Spleen (tissue), 13 donors: ENCODE measurements at places on chromosomes 4 and X. TPM values are rescaled to one million over a fixed set of nuclear protein-coding genes. Genes with fewer than 3 reads are reported as not detected.

Gene CFAP47
- total RNA-seq = not detected

Gene FAM149A
- 3.5 TPM for total RNA-seq

Gene ATP1B4
- total RNA-seq = not detected

GRCh38 chr4:6349896-6350603 is 80.4 kb downstream of the WFS1 start:
- peaks cover 17% of the 10 kb centered on the region for H3K27me3 ChIP-seq
- no peak for DNase-seq
- no peaks in the 10 kb centered on the region for H3K4me1 ChIP-seq
- no peak overlapping the region for H3K27ac ChIP-seq
- no peaks in the 10 kb centered on the region for H3K36me3 ChIP-seq

- no peaks in the 10 kb centered on the region for H3K4me1 ChIP-seq
- H3K27ac ChIP-seq = no peak overlapping the region
- H3K27me3 ChIP-seq = no peaks in the 10 kb centered on the region
- H3K36me3 ChIP-seq = no peaks in the 10 kb centered on the region
- H3K4me3 ChIP-seq = no peak overlapping the region
- DNase-seq = no peak
Observed at GRCh38 chr4:1542516-1543320, 136.5 kb upstream of the NKX1-1 start.

- no peaks in the 10 kb centered on the region for H3K36me3 ChIP-seq
- H3K27me3 ChIP-seq = no peaks in the 10 kb centered on the region
- H3K4me1 ChIP-seq = peaks cover 49% of the 10 kb centered on the region
- DNase-seq = no peak
- H3K4me3 ChIP-seq = no peak overlapping the region
- no peak overlapping the region for H3K27ac ChIP-seq
Observed at GRCh38 chr4:48645225-48645794, 134.8 kb downstream of the FRYL start.

DNA sequence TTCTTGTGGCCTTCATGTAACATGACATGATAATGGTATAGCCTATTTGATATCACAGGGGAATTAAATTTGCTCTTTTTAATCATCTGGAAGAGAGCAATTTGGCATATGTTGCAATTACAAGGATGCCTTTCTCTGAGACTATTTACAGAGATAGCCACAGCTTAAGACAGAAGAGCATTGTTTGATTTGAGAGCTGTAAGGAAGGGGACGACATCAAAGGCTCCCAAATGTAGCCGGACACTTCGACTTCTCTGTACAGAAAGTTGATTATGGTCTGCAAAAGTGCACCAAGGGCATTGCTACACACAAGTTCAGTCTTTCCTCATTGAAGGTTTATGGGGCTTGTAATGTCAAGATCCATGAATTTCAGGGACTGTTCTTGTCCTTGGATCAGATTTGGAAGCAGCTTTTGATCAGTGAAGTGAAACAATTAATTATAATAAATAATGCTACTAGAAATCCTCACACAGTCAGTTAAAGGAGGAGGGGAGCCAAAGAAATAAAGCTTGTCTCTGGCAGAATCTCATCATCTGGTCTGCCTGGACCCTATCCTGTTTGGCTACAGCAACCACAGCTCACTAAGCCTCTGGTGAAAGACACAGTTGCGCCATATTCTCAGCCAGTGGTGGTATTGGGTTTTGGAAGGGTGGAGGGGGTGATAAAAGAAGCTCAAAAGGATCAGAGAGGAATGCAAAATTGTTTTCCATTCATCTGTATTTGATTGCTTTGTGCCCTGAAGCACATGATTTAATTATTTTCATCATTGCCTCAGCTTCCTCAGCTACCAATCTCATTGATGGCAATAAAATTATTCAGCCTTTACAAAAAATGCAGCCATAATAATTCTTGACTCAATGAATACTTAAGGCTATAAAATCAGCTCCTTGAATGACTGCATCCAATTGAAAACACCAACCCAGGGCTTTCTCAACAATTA is 654.3 kb upstream of the LCORL start:
- H3K27ac ChIP-seq = no peak overlapping the region
- H3K4me3 ChIP-seq = no peak overlapping the region
- no peaks in the 10 kb centered on the region for H3K27me3 ChIP-seq
- DNase-seq = no peak
- H3K4me1 ChIP-seq = no peaks in the 10 kb centered on the region
- no peaks in the 10 kb centered on the region for H3K36me3 ChIP-seq

DNA sequence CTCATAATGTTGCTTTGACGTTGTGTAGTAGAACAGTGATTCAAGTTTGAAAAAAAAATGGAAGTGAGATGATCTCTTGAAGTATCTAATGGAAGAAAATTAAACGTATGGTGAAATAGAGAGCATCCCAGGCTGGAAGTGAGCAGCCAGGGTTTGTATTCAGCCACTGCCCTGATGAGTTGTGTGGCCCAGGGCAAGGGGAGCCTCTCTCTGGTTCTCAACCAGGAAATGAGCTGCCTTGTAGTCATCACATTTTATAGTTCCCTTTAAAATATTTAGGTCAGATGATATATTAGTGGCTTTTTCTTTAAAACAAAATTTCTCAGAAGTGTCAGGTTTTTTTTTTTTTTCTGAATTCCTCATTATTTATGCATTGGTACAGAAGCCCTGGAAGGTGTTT is 150.3 kb downstream of the GPAT3 start:
- no peaks in the 10 kb centered on the region for H3K4me1 ChIP-seq
- no peak overlapping the region for H3K27ac ChIP-seq
- DNase-seq = no peak
- H3K27me3 ChIP-seq = no peaks in the 10 kb centered on the region
- H3K4me3 ChIP-seq = no peak overlapping the region
